ENCODE measurements at places on chromosomes 2 and 18.

GRCh38 chr18:61946449-61946848 is 53.6 kb upstream of the RNF152 start:
- no peak overlapping the region for H3K4me3 ChIP-seq
- DNase-seq: no peak
- no peaks in the 10 kb centered on the region for H3K36me3 ChIP-seq
- H3K27me3 ChIP-seq: no peaks in the 10 kb centered on the region
- H3K27ac ChIP-seq: no peak overlapping the region

- H3K27ac ChIP-seq: no peak overlapping the region
- H3K4me1 ChIP-seq: no peaks in the 10 kb centered on the region
- no peaks in the 10 kb centered on the region for H3K27me3 ChIP-seq
- DNase-seq: no peak
- no peaks in the 10 kb centered on the region for H3K36me3 ChIP-seq
Measured at GRCh38 chr2:174153757-174154680, 94.3 kb downstream of the OLA1 start.

GRCh38 chr2:31922542-31923408 is 88.0 kb downstream of the MEMO1 start:
- no peaks in the 10 kb centered on the region for H3K4me1 ChIP-seq
- DNase-seq: no peak
- H3K27ac ChIP-seq: no peak overlapping the region
- no peaks in the 10 kb centered on the region for H3K36me3 ChIP-seq
- no peak overlapping the region for H3K4me3 ChIP-seq

DNA sequence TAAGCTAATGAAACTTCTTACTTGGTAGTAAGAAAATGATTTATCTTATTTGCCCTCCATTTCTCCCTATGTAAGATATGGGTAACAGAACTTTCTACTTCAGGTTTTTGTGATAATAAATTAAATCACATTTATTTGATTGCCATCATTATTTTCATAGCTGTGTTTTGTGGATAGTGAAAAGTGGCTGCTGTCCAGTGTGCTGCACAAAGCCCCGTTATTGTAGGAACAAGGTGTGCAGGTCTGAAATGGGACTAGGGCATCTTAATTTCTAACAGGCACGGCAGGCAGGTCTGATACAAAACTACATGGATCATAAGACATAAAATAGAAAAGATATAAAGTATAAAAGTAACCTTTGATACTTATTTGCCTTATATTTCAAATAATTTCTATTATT is 51.6 kb upstream of the THSD7B start:
- no peak overlapping the region for H3K27ac ChIP-seq
- no peak overlapping the region for H3K4me3 ChIP-seq
- no peak for DNase-seq
- H3K36me3 ChIP-seq: no peaks in the 10 kb centered on the region

- no peaks in the 10 kb centered on the region for H3K36me3 ChIP-seq
- no peak for DNase-seq
- no peaks in the 10 kb centered on the region for H3K27me3 ChIP-seq
- H3K4me3 ChIP-seq: no peak overlapping the region
- H3K27ac ChIP-seq: no peak overlapping the region
Measured at GRCh38 chr2:31066086-31066485, 72.2 kb downstream of the GALNT14 start.

DNA sequence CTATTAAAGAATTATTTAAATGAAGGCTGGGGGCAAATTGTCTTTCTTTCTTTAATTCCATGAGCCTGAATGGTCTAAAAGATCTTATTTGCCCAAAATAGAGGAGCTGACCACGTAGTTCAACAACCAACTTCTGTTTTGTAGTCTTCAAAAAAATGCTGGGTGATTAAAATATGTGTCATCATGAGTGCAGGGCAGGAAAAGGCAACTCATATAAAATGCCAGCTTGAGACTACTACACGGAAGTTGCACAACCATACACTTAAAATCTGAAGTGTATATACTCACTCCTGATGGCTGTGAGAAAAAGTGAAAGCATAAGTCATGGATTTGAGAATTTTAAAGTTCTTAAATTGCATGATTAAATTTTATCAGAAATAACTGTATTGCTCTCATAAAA is 210.9 kb downstream of the DYM start:
- DNase-seq: no peak
- peaks cover 18% of the 10 kb centered on the region for H3K4me1 ChIP-seq
- no peaks in the 10 kb centered on the region for H3K27me3 ChIP-seq
- peak overlapping the region; percentile 73 for H3K27ac ChIP-seq
- no peak overlapping the region for H3K4me3 ChIP-seq

DNA sequence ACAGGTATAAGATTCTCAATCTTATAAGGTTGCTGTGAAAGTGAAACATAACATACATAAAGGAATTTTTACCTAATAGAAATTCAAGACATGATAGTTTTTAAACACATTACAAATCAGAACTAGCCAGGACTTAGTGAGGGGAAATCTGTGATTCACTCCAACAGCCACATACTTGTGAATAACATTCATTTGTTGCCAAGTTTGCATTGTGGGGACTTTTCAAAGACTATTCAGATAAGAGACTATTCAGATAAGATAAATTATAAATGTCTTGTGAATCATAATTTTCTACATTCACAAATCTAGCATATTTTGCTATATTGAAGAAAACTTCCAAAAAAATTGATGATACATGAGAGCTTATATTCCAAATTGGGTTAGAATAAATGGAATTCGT is 345.3 kb upstream of the CDH20 start:
- H3K27me3 ChIP-seq: no peaks in the 10 kb centered on the region
- H3K27ac ChIP-seq: no peak overlapping the region
- no peaks in the 10 kb centered on the region for H3K36me3 ChIP-seq

DNA sequence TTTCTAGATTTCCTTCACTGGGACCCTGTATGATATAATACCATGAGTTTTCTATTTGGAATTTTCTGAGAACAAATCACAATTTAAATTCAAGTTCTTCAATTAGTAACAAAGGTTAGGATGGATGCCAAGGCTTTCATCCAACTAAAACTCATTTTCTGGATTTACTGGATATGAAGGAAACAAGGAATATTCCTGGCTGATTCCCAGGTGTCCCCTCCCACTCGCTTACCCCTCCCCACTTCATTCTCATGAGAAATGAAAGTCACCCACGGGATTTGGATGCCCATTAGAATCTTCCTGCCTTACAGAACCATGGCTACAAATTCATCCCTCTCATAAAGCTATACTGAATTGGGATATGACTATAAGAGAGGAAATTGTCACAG is 40.0 kb downstream of the RNU4ATAC start:
- H3K27ac ChIP-seq: no peak overlapping the region
- no peaks in the 10 kb centered on the region for H3K36me3 ChIP-seq
- H3K4me1 ChIP-seq: no peaks in the 10 kb centered on the region
- DNase-seq: no peak

DNA sequence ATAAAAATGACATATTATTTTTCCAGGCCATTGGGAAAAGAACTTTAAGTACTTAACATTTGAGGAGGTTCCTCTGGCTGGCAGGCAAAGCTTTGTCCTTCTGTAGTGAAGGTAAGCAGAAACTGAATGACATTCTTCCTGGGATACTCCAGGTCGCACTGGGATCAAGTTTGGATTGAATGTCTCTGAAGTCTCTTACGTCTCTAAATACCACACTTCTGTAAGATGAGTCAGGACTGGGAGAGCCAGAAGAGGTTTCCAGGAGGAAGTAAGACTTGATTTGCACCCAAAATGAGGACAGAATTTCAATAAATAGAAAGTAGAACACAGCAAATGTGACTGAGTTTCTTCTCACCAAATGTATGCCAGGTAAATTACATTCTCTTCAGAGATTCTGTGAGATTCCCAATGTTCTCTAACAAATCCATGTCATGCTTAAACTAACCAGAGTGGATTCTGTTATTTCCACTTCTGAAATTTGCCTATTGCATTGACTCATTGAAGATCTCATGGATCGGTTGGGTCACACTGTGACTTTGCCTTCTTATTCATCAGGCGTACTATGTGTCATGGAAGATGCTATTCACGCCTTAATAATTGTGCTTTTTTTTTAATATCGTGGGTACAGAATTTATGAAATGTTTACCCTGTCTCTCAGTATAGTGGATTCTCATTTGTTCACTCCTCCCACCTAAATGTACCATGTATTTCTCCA is 25.5 kb upstream of the VIT start:
- no peaks in the 10 kb centered on the region for H3K27me3 ChIP-seq
- no peak overlapping the region for H3K4me3 ChIP-seq
- DNase-seq: no peak
- no peak overlapping the region for H3K27ac ChIP-seq
- no peaks in the 10 kb centered on the region for H3K4me1 ChIP-seq

GRCh38 chr18:55185391-55185790 is 226.1 kb upstream of the CCDC68 start:
- no peak for DNase-seq
- no peak overlapping the region for H3K27ac ChIP-seq
